Stimulated activated CD4-positive, alpha-beta T cell treated with anti-CD3 and anti-CD28 coated beads, Interleukin-12 subunit alpha, Interleukin-12 subunit beta, amount 100 ng/mL, for 4 hours (primary cell): ENCODE measurements at places on chromosomes 12 and 14.

- DNase-seq, result no peak
Observed at GRCh38 chr12:50981319-50982239, 29.2 kb downstream of the HIGD1C start.

DNA sequence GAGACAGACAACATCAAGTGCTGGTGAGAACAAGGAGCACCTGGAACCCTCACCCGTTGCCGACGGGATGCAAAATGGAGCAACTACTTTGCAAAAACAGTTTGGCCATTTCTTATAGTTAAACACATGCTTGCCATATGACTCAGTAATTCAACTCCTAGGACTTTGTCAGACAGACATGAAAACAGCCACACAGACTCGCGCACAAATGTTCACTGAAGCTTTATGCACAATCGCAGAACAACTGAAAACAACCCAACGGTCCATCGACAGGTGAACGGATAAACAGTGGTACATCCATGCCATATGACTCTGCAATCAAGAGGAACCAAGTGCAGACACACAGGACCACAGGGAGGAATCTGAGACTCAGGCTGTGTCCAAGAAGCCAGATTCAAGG lies 30.8 kb downstream of the NCOR2 start:
- no peak for DNase-seq

GRCh38 chr14:86938320-86938719 lies 1054.7 kb downstream of the GALC start:
- DNase-seq, result no peak

- no peak for DNase-seq
Observed at GRCh38 chr12:41189395-41190251, 1.5 kb downstream of the PDZRN4 start.
